Activated CD8-positive, alpha-beta T cell treated with anti-CD3 and anti-CD28 coated beads, Interleukin-2, amount 10 ng/mL, durations not matched to agents 7 days and 5 days (primary cell): ENCODE measurements at places on chromosomes 5 and 9. TPM values are rescaled to one million over a fixed set of nuclear protein-coding genes. Genes with fewer than 3 reads are reported as not detected.

DNA sequence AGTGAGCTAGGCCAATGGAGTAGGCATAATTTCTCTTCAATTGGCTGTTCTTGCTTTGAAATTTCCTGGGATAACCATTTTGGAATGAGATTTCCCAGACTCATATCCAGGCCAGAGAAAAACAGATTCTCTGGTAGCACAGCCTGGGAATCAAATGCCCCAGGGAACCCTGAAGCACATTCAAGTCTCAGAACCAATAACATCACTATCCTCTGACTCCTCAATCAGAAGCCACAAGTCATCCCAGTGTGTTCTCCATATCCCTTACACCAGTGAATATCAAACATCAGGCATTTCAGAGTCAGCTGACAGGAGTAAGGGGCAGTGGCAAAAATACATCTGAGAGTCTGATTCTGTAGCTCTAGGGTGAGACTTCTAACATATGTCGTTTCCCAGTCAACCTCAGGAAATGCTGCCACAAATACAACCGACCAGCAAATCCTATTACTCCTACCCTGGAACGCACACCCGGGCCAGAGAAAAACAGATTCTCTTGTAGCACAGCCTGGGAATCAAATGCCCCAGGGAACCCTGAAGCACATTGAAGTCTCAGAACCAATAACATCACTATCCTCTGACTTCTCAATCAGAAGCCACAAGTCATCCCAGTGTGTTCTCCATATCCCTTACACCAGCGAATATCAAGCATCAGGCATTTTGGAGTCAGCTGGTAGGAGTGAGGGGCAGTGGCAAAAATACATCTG is 537.7 kb upstream of the NMUR2 start:
- DNase-seq, result no peak

GRCh38 chr5:163489055-163489744 is 16.2 kb upstream of the MAT2B start:
- DNase-seq, result no peak

GRCh38 chr5:176631383-176632200 is 1.1 kb downstream of the EIF4E1B start:
- no peak for DNase-seq

GRCh38 chr5:104540448-104540847 is 977.9 kb upstream of the NUDT12 start:
- DNase-seq, result no peak

DNA sequence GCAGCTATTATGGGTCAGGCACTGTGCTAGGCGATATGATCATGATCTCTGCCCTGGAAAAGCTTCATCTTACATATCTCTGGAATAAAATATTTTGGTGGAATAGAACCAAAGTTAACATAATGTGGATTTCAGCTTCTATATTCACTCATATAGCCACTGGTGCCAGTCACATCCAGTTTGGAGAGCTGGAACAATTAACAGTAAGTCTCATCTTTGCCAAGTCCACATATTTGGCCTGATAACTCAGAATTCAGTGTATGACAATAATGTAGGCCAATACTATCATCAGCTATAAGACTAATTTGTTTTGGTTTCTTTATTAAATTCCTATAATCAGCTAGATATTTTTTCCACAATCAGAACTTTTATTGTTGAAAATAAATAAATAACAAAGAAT is 5.9 kb upstream of the FAM13B start:
- DNase-seq, result no peak

GRCh38 chr5:64519263-64519662 is 13.4 kb downstream of the RGS7BP start:
- DNase-seq, result no peak

GRCh38 chr9:68931821-68932220 is 82.1 kb downstream of the PRKACG start:
- DNase-seq, result peak; percentile 31

The SPOCK1 gene
- not detected for total RNA-seq

DNA sequence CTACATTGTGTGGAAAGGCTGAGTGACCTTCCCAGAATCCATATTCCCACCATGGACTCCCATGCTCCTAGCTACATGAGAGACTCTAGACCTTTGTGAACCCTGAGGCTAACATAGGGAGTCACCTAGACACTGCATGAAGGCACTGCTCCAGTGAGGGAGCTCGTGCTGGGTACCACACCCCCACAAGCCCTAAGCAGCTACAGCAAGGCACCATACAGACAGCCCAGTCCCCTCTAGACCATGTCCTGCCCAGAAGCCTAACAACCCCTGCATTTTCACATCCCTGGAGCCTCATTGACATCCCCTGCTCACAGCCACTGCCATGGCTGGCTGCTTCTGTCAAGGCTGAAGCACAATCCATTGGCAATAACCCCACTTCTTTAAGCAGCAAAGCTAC is 176.5 kb upstream of the CTNND2 start:
- DNase-seq, result no peak

DNA sequence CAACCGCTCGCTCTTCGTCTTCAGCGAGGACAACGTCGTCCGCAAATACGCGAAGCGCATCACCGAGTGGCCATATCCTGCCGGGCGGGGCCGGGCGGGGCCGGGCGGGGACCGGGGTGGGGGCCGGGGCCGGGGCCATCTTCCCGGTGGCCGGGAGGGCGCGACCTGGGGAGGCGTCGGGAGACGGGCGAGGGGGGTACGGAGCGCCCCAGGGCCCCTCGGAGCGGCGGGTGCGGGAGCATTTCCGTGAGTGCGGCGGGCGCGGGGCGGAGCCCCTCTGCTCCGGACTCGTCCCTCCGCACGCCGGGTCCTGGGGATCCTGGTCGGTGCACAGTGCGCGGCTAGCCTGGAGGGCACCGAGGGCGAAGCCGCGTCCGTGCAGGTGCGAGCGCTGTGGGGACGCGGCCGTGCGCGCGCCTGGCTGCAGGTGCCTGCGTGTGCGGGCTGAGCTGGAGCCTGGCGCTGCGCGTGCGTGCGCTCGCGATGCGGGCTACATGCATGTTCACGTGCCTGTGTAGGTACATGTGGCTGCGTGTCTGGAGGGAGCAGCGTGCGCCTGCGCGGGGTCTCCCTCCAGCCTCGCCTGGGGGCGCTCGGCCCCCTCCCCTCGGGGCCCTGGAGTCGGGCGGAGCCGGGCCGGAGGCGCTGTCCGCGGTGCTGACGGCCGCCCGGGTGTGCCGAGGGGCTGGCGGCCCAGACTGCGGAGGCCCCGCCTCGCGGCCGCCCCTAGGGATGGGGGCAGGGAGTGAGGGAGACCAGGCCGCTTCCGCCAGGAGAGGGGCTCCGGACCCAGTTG is 762 bp downstream of the CACNA1B start:
- DNase-seq, result peak; percentile 46

DNA sequence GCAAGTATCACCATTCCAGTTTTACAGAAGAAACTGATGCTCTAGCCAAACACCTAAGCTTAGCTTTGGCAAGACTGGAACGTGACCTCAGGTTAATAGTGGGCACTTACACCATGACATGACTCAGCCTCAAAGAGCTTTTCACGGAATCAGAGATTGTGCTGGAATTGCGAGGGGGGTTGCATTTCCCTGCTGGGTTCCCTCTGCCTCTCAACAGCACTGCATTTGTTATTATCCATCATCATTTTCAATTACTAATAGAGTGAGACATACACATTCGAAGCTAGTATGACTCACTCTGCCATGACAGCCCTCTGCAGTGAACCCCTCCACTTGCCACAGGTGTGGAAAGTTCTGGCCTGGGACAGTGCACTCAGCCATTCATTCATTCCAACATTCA is 8.0 kb downstream of the SPOCK1 start:
- DNase-seq, result no peak

DNA sequence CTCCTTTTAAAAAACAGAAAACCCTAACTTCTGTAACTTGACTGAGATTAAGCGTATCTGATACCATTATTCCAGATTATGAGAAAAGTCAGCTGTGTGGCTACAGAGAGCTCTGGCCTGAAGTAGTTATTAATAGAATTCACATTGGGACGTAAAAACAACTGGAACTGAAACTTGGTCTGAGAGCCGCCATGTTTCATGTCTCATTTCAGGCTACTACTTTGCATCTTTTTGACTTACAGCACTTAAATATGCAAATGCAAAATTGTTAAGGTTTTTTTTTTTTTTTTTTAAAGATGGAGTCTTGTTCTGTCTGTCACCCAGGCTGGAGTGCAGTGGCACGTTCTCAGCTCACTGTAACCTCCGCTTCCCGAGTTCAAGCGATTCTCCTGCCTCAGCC is 25.2 kb downstream of the MAP3K1 start:
- DNase-seq, result no peak

DNA sequence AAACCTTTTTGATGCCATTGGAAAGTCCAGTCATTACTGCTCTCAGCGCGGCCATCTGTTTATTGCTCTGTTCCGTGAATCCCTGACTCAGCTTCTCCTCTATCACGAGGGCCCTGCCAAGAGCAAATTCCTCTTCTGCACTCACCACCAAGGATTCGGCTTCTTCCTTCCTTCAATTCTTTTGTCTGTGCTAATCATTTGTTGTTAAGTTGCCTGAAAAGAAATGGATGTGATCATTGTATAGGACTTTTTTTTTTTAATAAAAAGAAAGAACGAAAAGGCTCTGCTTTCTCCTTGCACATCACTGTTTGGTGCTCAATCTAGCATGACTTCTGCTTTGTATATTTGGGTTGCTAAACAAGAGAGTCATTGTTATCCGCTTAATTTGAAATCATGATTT is 128.7 kb upstream of the PIK3R1 start:
- DNase-seq, result no peak

DNA sequence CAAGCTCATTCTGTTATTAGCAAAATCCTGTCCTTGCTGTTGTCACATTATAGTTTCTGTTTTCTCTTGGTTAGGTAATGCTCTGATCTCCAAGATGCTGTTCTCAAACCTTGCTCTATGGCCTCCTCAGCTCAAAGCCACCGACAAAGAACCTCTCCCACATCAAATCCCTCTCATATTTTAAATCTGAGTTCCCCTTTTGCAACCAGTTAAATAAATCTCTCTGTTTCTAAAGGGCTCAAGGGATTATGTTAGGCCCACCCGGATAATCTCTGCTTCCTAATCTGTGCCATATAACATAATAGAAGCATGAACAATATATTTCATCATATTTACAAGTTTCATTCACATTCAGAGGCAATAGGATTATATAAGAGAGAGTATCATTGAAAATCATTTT is 286.0 kb downstream of the CYLC2 start:
- no peak for DNase-seq

- DNase-seq, result no peak
These were observed 9.6 kb downstream of the LMX1B start for GRCh38 chr9:126623314-126623666.

The C9orf50 gene
- not detected for total RNA-seq

DNA sequence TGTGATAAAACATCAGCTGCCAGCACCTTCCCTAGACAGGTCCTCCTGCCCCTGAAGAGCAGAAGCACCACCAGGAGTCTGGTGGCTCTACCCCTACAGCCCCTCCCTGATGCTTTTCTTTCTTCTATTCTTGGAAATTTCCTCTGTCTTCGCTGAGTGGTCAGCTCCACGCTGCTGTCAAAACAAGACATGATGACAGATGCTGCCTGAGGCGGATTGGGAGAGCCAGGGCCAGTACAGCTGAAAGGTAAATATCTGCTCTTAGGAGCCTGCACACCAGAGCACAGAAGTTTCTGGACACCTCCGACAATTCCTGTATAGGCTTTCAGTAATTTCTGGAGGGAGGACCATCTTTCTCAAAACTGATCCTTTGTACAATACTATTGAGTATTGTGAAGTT is 4.7 kb upstream of the OR1Q1 start:
- no peak for DNase-seq

- DNase-seq, result no peak
These were observed 321.8 kb upstream of the ADCY2 start for GRCh38 chr5:7074176-7074575.

DNA sequence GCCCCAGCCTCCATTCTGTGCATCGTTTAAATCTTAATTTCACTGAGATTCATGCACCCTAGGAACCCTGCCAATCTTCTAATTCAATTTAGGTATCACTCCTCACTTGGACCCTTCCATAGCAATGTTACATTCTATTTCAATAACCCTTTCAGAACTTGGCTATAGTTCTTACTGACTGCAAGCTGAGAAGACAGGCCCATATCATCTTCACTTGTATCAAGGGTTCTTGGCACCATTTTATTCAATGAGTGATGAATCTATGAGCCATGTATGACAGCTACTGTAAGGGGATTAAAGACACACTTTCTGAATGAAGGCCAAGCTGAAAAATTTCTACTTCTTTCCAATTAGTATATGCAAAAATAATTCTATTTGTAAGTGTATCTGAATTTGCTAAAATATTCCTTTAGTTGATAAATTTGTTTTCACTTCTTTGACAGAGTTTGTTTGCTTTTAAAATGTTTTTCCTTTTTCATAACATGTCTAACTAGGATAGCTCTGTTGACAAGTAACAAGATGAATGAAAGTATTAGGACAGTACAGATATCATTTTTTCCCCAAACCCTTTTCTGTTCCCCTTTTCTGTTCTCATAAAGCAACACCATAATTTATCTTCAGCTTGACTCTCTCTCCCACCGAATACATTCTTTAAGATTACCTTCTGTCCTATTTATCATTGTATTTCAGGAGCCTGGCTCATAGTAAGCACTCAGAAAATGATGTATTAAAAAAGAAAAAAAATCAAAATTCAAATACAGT is 9.6 kb downstream of the ITGA2 start:
- DNase-seq, result no peak

DNA sequence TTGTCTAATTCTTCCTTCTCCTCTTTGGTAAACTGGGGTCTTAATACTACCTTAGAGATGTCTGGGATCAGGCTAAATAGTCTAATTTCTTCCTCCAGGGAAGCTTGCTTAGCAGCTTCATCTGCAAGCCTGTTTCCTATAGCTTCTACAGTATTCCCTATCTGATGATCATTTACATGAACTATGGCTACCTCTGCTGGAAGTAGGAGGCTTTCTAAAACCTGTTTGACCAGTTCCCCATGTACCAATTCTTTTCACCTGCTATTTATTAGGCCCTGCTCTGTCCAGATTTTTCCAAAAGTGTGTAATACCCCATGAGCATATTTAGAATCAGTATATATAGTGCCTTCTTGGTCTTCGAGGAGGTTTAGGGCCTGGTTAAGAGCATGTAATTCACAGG is 619.8 kb downstream of the HINT1 start:
- no peak for DNase-seq

DNA sequence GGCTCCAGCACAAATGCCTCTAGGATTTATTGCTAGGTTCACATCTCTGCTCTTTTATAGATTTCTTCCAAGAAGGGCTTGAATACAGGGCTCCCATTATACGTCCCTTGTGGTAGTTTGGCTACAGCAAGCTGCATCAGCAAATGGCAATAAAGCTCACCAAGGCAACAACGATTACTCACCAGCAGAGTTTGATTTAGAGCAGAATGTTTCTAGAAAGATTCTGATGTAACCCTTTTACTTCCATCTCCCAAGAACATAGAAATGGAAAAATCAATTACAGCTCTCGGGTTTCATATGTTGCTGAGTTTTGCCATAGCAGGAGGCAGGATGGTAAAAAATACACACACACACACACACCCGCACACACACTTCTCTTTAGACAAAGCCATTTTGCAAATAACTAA is 124.2 kb upstream of the TNPO1 start:
- DNase-seq, result no peak

- no peak for DNase-seq
These were observed 106.5 kb downstream of the FANCC start for GRCh38 chr9:95211028-95211427.

The RPP25L gene
- total RNA-seq, result 26.4 TPM

The OTP gene
- not detected for total RNA-seq

GRCh38 chr5:101534491-101535110 is 631.5 kb upstream of the ST8SIA4 start:
- no peak for DNase-seq

The HDHD3 gene
- 14.0 TPM for total RNA-seq

- no peak for DNase-seq
These were observed 264.3 kb upstream of the PANK3 start for GRCh38 chr5:168843277-168844015.
